T-cell (primary cell): ENCODE measurements at places on chromosomes 6 and 20. TPM values are rescaled to one million over a fixed set of nuclear protein-coding genes. Genes with fewer than 3 reads are reported as not detected.

DNA sequence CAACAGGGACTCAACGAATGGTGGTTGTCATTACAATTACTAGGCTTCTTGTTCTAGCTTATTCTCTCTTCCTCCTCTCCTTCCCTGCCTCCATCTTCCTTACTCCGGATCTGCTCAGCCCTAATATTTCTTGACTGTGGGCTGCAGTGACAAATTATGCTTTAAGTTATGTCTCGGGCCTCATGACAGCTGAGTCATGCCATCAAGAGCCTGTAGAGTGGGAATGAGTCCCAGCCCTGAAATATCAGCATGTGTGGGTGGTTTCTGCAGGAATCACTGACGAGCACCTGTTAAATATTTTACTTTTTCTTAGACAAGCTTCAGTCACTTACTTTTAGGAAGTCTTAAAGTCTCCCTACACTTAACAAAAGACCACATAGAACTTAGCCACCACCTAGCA, 83.1 kb upstream of the CBLN4 start:
- H3K27me3 ChIP-seq = no peaks in the 10 kb centered on the region
- DNase-seq = no peak
- H3K27ac ChIP-seq = no peak overlapping the region
- no peaks in the 10 kb centered on the region for H3K36me3 ChIP-seq
- H3K4me3 ChIP-seq = no peak overlapping the region
- H3K4me1 ChIP-seq = no peaks in the 10 kb centered on the region

GRCh38 chr6:45438849-45439406, 61.2 kb upstream of the SUPT3H start:
- no peak overlapping the region for H3K27ac ChIP-seq
- H3K36me3 ChIP-seq = no peaks in the 10 kb centered on the region
- peaks cover 21% of the 10 kb centered on the region for H3K4me1 ChIP-seq

DNA sequence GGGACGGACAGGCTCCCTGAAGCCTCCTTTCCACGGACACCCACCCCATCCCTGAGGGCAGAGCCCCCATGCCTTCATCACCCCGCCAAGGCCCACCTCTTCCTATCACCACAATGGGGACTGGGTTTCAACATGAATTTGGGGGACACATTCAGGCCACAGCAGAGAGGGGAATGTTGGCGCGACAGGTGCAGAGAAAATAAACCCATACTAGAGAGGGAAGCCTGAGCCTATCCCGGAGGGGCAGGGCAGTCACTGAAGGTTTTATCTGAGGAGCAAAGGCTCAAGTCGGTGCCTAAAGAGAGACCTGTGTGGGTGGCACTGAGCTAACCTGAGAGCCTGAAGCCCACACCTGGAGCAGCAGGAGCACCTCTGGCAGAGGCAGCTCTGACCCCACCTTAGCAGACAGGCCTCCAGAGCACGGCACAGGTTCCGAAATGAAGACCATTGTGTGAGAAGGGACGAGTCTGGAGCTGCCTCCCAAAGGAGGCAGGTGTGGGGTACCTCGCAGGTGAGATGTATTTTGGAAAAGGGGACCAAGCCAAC, 180.6 kb upstream of the PDE10A start:
- no peak for DNase-seq
- H3K4me3 ChIP-seq = no peak overlapping the region
- no peaks in the 10 kb centered on the region for H3K36me3 ChIP-seq
- no peak overlapping the region for H3K27ac ChIP-seq

The COL10A1 gene
- not detected for total RNA-seq

DNA sequence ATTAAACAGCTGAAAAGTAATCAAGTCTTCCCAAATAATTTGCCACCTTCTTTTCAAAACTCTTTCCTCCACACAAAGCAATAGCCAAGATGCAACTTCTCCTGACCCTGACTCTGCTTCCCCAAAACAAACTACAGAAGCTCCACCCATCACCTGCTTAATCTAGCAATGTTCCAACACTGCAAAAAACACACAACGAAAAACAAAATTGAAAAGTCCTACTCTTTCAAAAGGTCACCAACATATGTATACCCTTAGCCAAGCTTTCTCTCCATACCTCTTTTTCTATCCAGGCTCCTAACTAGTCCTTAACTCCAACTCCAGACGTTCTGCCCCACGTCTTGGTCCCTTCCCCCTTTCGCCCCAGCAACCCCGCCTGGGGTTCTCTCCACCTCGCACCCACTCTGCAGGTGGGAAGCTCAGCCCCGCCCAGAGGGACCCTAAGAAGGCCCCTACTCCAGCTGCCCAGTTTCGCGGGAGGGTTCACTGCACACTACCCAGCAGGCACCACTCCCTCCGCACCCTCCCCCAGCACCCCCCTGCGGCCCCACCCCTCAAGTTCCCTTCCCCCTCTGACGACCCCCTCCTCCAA, 717 bp downstream of the CSNK2A1 start:
- H3K36me3 ChIP-seq = no peaks in the 10 kb centered on the region
- no peaks in the 10 kb centered on the region for H3K27me3 ChIP-seq
- H3K27ac ChIP-seq = no peak overlapping the region
- H3K4me3 ChIP-seq = peak overlapping the region; percentile 97
- DNase-seq = no peak

DNA sequence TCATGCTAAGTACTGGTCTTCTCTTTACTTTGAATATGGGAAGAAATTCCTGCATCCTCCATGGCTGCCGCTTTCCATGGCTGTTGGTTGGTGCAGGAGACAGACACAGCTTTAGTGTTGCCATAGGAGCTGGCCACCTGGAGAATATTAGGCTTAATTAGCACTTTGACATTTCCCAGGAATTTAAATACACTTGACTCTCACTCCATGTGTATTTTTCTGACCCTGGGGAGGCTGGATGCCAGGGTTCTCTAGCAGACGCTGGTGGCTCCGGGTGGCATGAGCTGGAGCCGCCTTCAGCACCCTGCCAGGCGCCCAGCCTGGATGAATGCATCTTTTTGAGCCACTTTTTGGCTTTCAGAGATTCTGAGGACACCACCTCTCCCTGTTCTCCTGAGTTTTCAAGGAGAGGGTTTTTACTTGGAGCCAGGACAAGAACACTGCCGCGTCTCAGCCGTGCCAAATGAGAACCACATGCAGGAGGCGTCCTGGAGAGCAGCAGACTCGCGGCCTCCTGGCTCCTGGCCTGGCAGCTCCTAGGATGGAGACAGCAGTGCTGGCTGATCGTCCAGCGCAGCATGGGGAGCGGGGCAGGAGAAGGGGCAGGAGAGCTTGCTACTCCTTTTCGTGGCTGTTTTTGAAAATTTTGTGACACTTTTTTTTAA, 258.8 kb downstream of the SMOC2 start:
- no peaks in the 10 kb centered on the region for H3K36me3 ChIP-seq
- peaks cover 15% of the 10 kb centered on the region for H3K27me3 ChIP-seq
- no peaks in the 10 kb centered on the region for H3K4me1 ChIP-seq
- H3K4me3 ChIP-seq = no peak overlapping the region

GRCh38 chr20:6169251-6169650, 46.4 kb upstream of the FERMT1 start:
- H3K4me3 ChIP-seq = no peak overlapping the region
- no peaks in the 10 kb centered on the region for H3K4me1 ChIP-seq
- no peaks in the 10 kb centered on the region for H3K36me3 ChIP-seq
- DNase-seq = no peak
- H3K27me3 ChIP-seq = no peaks in the 10 kb centered on the region

DNA sequence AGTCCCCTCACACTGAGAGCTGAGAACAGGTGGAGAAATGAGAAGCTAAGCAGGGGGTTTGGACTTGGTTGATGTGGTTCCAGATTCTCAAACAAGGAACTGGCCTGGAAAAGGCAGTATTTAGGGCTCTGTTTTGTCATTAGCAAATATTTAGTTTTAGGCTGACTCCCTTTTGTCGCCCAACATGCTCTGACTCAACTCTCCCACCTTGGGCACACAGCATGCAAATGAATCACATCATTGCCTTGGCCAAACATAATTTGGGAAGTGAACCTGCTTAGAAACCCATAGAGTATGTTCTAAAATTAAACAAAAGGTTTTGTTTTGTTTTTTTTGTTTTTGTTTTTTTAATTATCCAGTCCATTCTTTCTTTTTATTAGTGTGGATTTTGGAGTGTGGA, 9.5 kb upstream of the UQCC2 start:
- H3K27ac ChIP-seq = no peak overlapping the region
- no peaks in the 10 kb centered on the region for H3K27me3 ChIP-seq
- H3K4me3 ChIP-seq = no peak overlapping the region

The WASF1 gene
- 1.1 TPM for total RNA-seq

The WFDC5 gene
- total RNA-seq = not detected

The MCCD1 gene
- not detected for total RNA-seq

DNA sequence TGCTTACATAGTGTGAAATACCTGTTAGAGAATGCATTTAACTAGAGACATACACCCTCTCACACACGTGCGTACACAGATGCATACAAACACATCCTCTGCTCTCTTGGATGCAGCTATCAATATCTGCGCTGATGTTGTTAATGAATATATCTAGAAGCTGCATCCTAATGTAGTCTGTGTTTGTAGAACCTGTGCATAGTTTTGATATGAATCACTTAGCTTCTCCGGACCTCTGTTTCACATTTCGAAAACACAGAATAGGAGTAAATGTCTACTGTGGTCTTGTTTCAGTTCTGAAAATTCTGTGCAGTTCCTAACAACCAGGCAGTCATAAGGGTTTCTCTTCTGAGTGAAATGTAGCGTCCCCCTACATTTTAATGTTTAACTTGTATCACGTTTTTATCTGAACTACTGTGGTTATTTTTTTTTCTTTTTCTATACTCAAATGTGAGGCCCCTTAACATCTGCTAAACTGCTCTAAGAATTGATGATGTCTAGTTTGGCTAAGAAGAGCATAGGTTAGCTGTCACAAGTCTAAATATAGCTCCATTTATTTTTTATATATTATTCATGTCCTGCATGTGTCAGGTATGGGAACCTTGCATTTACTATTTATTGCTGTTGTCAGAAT, 254.5 kb downstream of the TMEM242 start:
- H3K4me1 ChIP-seq = peaks cover 3% of the 10 kb centered on the region
- H3K27ac ChIP-seq = no peak overlapping the region
- H3K27me3 ChIP-seq = no peaks in the 10 kb centered on the region
- H3K4me3 ChIP-seq = no peak overlapping the region
- H3K36me3 ChIP-seq = no peaks in the 10 kb centered on the region

DNA sequence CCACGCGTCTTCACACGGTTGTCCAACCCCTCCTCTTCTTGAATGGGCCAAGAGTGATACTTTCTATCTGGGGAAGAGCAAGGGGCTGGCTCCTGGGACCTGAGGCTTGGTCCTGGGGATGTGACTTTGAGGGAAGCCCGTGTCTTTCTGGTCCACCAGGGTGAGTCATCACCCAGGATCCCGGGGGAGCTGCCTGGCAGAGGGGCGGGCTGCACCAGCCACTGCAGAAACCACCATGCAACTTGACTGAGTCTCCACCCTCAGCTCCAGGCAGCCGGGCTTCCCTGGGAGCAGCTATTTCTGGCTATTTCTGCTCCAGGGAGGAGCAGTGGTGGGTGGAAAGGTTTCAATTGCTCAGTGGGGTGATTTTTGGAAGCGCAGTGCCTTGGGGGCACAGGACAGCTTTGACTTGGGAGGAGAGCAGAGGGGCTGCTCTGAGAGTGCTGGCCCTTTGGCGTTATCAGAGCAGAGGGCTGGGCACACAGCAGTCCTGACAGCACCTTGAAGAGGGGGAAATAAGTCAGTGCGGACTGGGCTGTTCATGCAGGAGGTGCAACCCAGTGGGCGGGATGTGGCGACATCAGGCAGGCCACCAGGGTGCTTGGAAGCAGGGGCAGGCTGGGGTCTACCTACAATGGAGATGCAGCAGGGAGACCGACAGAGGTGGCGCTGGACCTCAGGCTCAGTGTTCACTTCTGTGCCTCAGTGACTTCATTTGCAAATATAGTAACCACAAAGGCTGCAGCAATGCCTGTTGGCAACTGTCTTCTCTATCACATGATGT, 45.1 kb upstream of the FAM83D start:
- H3K36me3 ChIP-seq = peaks cover 4% of the 10 kb centered on the region
- peaks cover 4% of the 10 kb centered on the region for H3K4me1 ChIP-seq
- no peak overlapping the region for H3K4me3 ChIP-seq
- no peaks in the 10 kb centered on the region for H3K27me3 ChIP-seq
- H3K27ac ChIP-seq = no peak overlapping the region

GRCh38 chr6:14002176-14002947, 77.6 kb downstream of the RNF182 start:
- DNase-seq = no peak
- H3K4me1 ChIP-seq = no peaks in the 10 kb centered on the region
- no peak overlapping the region for H3K4me3 ChIP-seq
- H3K36me3 ChIP-seq = no peaks in the 10 kb centered on the region
- H3K27ac ChIP-seq = no peak overlapping the region

- no peaks in the 10 kb centered on the region for H3K4me1 ChIP-seq
- no peak overlapping the region for H3K4me3 ChIP-seq
- H3K27ac ChIP-seq = no peak overlapping the region
- no peaks in the 10 kb centered on the region for H3K27me3 ChIP-seq
Measured at GRCh38 chr6:166779963-166780683, 153.1 kb upstream of the RPS6KA2 start.

DNA sequence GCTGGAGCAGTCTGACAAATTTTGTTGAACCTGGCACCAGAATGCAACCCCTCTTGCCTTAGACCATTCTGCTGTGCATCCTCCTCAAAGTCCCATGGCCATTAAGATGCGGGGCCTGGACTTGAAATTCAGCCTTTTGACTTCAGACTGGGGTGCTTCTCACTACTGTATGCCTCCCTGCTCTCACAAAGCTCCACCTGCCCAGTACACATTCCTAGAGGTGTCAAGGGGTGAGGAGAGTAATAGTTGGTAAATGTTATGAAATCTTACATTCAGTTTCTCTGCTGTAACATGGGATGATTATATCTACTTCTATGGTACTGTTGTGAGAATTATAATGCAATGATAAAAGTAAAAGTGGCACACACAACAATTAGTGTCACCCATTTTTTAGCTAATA, 70.8 kb downstream of the TULP4 start:
- H3K4me3 ChIP-seq = no peak overlapping the region
- no peaks in the 10 kb centered on the region for H3K27me3 ChIP-seq
- no peak for DNase-seq
- H3K36me3 ChIP-seq = no peaks in the 10 kb centered on the region
- H3K27ac ChIP-seq = no peak overlapping the region
- H3K4me1 ChIP-seq = no peaks in the 10 kb centered on the region

- H3K4me3 ChIP-seq = no peak overlapping the region
- H3K27ac ChIP-seq = no peak overlapping the region
- DNase-seq = no peak
- no peaks in the 10 kb centered on the region for H3K36me3 ChIP-seq
- no peaks in the 10 kb centered on the region for H3K4me1 ChIP-seq
Measured at GRCh38 chr6:26349964-26350857, 14.8 kb upstream of the BTN3A2 start.

The SLPI gene
- total RNA-seq = 1.1 TPM

The MTCH1 gene
- 160 TPM for total RNA-seq

The RTEL1 gene
- 37.7 TPM for total RNA-seq
